Heart right ventricle (tissue), 16 donors: ENCODE measurements at places on chromosomes 4 and X.
A peak's percentile ranks its signal among the peaks of the same experiment; 100 is the strongest.

GRCh38 chrX:40012868-40013265, 84.9 kb downstream of the BCOR start:
- peak; percentile 27 for DNase-seq

- DNase-seq, result no peak
These were observed 502.9 kb downstream of the ANKRD50 start for GRCh38 chr4:124209626-124210025.

DNA sequence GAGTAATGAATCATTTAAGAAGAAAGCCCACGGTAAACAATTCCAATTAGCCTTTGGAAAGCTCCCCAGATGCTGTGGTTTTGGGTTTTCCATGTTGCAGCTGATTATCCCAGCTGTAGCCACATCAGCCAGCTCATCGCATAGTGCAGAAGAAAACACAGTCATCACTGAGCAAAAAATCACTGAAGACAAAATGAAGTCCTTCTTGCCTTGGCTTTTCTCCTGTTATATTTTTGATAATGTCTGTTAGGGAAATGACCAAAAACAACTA, 193.0 kb upstream of the C1QTNF7 start:
- no peak for DNase-seq

- DNase-seq, result no peak
These were observed 12.1 kb upstream of the F9 start for GRCh38 chrX:139518475-139518874.

DNA sequence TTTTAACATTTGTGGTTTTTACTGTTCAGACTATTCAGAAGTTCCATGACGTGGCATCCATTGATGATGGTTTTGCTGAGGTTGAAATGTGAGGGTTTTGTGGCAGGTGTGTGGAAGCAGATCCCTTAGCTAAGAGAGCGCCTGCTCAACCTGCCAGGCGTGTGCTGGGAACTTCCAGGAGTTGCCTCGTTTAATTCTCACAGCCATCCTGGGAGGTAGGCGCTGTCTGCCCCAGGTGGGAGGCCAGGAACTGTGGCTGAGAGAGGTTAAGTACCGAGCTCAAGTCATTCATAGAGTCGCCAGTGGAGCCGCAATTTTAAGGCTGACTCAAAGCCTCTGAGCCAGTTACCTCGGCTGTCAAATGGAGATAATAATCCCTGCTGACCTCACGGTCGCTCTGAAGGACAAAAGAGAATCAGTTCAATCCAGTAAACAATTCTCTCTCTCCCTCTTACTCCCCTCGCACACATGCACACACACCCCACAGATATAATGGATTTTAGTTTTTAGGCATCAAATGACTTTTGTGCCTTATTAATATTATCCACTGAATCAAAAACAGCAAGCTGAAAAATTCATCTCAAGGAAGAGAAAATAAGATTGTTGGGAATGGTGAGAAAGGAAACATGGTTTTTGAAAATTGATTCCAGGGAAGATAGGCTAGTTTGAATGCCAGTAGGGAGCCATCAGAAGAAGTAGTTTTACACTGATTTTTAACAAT, 171.3 kb downstream of the PTTG2 start:
- DNase-seq, result no peak
